Activated T-cell treated with anti-CD3 and anti-CD28 coated beads, Interleukin-2, amount 50 U/mL, for 24 hours (primary cell): ENCODE measurements at places on chromosomes 6 and 20.

DNA sequence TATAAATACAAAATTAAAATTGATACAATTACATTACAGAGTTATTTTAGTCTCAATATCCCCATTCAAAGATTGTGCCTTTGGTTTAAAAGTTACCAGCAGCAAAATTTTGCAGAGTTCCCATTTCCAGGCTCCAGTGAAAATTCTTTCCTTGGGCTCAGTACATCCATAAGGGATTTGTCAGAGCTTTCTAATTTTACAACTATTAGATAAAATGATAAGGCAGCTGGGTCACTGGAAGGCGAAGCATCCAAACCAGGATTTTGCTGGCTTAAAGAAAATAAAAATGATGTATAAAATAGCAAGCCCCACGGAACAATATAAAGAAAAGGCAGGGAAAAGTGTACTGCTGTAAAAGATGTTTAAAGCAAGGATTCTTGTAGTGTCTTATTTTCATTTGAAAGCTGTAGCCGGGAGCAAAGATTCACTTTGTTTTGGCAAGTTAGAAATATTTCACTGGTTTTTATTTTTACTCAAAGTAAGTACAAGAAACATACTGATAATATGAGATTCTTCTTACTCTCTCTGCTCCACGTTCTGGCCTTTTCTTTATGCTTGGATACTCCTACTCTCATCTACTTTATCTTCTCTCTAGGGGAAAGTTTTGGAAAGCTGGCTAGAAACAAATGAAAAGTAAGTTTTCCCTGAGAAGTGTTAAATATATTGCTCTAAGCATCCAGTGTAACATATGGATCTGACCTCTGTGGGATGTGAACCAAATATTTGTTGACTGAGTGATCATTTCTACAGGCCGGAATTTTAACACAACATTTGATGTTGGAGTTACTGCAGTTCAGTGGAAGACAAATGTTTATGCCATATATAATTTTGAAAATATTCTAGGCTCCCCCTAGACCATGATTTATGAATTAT lies 488.4 kb downstream of the PHF3 start:
- no peak for DNase-seq

- DNase-seq = no peak
Measured at GRCh38 chr6:125872259-125872921, 81.6 kb downstream of the NCOA7 start.

DNA sequence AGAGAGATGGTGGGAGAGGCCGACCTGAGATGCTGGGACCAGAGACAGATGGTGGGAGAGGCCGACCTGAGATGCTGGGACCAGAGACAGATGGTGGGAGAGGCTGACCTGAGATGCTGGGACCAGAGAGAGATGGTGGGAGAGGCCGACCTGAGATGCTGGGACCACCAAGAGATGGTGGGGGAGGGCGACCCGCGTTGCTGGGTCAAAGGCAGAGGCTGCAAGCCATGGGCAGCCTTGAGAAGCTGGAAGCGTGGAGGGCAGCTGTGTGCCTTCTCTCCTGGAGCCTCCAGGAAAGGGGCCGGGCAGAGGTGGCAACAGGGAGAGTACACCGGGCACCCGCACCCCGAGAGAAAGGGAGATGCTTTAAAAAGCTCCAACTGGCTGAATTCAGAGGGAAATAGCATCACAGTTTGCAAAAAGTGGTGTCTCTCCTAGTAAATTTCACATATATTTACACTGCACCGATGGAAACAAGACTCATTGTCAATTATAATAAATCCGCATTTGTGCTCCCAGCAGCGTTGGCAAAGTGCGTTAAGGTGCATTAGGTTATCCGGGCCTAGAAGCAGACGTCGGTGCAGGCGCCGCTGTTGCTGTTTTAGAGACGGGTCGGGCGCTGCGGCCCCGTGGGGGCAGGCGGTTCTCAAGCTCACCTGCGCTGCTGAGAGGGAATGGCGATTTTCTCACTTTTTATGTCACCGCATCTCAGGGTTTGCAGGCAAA lies 132.4 kb downstream of the DLL1 start:
- DNase-seq = no peak

- no peak for DNase-seq
Measured at GRCh38 chr6:148590883-148591282, 155.9 kb upstream of the UST start.

- DNase-seq = no peak
Measured at GRCh38 chr20:25021336-25021735, 28.8 kb upstream of the APMAP start.

- DNase-seq = no peak
Measured at GRCh38 chr6:31365864-31366263, 8.9 kb upstream of the HLA-B start.

- DNase-seq = no peak
Measured at GRCh38 chr6:111469543-111469942, 13.5 kb downstream of the REV3L start.

- no peak for DNase-seq
Measured at GRCh38 chr6:34947561-34947960, 58.5 kb downstream of the ANKS1A start.

GRCh38 chr6:4352731-4353130 lies 217.4 kb upstream of the ECI2 start:
- DNase-seq = no peak

DNA sequence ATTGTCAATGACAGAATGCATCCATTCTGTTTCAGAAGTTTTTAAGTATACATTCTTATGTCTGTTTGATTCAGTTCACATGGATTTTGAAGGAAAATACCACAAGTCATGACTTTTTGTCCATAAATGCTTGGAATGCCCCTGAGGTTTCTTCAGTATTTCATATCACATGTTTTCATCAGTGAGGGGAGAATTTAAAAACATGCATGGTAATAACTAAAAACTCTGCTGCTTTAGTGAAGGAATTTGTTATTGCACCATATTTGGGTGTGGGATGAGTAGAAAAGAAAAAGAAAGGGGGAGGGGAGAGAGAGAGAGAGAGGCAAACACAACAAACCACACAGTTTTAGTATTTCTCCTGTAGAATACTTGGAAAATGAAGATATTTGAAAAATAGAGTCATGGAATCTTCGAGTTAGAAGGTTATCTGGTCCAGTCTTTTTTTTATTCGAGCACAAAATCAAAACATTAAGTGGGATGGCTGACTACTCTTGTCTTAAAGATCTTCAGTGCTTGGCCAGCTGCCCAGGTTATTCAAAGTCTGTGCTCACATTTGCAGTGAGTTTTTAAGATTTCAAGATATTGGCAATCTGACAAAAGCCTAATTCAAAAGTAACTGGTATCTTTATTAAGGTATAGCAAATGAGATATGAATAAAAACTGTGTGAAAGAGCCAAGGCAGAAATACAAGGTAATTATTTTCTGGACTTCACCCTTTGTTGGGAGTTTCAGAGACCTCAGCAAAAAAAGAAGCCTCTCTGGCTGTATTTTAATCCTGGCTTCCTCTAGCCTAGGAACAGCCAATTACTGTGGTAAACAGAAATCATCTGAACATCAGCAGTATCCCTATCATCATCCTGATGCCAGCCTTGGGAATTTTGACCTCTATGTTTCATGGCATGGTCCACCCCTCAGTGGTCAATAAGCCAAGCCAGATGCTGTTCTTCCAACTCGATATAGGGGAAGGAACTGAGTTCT lies 687.9 kb upstream of the CITED2 start:
- DNase-seq = no peak

DNA sequence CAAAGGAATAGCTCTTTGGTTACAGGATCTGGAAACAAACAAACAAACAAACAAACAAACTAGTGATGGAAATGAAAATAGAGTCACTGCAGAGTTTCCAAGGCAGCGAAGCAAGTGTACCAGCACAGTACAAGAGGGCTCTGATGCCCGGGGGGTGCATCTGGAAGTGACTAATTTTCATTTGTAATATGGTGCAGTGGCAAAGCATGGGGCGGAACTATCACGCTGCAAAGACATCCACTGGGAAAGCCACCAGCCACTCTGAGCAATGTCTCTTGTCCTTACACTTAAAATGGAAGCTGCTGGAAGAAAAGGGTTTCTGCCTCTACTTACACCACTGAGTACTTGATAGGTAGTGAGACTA lies 44.4 kb upstream of the NEDD9 start:
- no peak for DNase-seq

DNA sequence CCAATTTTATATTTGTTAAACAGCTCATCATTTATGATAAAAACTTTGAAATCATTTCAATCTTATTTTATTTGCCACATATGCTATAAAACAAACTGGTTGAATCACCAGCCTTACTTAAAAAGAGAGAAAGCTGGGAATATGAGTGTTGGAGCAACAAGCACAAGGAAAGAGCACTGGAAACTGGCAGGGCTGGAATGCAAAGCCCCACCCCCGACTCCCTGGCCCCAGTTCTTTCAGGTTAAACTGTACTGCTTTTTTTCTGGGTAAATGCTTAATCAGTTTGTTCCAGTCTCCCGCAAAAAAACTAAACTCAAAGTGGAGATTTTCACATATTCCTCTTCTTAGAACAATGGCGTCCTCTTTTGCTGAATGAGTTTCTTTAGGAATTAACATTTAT lies 433.8 kb upstream of the NOX3 start:
- DNase-seq = no peak

DNA sequence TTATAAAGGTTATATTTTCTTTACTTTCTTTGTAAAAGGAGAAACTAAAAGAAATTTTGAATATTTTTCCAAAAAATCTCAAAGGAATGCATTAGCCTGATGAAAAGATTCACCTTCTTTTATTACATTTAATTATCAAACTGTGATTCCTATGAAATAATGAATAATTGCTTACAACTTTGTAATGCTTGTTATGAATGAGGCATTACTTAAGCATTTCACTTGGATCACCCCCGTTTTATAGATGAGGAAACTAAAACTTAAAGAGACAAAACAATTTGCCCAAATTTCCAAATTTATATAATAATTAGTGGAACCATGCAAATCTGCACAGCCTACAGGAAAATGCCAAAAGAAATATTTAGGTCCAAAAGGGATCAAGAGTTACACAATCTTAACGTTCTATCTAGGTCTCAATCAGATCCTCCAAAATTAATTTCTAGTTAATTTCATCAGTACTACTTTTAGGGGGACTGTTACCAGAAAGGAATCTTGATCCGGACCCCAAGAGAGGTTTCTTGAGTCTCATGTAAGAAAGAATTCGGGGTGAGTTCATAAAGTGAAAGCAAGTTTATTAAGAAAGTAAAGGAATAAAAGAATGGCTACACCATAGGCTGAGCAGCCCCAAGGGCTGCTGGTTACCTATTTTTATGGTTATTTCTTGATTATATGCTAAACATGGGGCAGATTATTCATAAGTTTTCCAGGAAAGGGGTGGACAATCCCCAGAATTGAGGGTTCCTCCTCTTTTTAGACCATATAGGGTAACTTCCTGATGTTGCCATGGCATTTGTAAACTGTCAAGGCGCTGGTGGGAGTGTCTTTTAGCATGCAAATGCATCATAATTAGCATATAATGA lies 288.0 kb downstream of the ADGB start:
- DNase-seq = no peak

- DNase-seq = peak; percentile 82
Measured at GRCh38 chr6:158072083-158072721, 90.5 kb downstream of the SYNJ2 start.

DNA sequence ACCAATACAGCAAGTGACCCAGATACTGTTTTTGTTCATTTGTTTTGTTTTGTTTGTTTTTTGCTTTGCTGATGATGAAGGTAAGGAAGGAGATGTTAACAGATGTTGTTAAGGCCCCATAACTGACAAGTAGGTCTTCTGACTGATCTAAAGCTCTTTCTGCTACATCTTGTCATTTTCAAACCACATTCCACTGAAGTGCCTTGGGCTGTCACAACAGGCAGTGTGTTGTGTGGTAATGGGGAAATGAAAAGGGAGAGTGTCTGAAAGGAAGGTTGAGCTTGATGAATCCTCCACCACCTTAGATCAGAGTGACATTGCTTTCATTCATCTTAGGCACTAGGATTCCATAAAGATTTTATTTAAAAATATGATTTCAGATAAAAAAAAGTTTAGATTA lies 479.4 kb upstream of the SYNCRIP start:
- DNase-seq = no peak

- DNase-seq = no peak
Measured at GRCh38 chr20:58212636-58213035, 15.8 kb downstream of the ANKRD60 start.

DNA sequence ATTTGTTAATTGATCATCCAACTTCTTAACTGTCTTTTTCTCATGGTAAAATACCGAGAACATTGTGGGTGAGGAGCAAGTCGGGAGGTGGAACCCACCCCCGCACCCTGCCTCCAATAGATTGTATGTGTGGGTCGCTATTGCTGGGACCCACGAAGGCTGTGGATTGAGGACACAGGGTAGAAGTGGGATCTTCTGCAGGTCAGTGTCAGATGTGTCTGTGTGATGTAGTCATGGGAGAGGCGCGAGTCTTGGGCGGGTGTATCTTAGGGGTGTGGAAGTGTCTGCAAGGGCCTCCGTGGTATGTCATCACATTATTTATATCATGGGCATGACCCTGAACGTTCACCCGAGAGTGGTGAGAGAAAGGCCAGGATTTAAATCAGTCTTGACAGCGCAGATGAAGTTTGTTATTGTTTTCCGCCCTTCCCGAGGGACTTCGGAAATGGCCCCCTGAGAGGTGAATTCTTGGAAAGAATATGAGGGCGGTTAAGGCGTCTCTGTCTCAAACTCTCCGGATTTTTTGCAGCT lies 472 bp upstream of the PAQR8 start:
- no peak for DNase-seq

- DNase-seq = no peak
Measured at GRCh38 chr20:48141660-48142515, 356.6 kb upstream of the SULF2 start.

DNA sequence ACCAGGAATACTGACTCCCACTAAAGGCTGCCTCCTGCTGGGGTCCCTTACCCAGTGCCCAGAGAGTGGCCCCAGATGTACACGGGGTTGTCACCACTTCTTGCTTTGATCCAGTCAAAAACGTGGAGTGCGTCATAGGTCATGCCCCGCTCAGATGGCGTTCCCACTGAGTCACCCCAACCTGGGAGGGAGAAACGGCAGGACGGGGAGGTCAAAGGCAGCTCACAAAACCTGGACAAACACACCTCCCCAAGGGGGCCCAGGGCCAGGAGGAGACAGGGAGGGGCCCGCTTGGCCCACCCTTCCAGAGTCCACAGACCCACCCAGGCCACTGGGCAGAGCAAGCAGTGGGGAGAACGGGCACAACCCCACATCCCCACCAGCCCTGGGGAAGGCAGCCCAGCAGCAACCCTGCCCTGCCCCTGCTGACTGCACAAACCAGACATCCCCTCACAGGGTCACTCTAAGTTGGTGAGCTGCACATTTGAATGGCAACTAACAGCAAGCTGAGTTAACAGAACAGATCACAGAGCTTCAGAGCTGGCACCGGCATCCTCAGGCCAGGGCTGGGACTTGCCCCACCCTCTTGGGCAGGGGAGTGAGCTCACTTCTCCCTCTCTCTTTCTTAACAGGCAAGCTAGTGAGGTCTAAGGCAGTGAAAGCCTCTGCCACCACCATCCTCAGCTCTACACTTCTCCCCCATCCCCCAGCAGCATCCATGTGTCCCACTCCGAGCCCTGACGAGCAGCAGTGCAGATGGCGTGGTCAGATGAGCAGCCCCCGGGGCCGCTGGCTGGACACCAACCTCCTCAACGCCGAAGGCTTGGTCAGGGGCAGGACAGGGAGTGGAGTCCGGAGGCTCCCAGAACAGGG lies 61.7 kb downstream of the PYGB start:
- no peak for DNase-seq

GRCh38 chr6:115947966-115948541 lies 112.6 kb downstream of the FRK start:
- no peak for DNase-seq
